ENCODE measurements at places on chromosomes 11 and 22.

GRCh38 chr11:129574431-129574830 lies 198.8 kb downstream of the BARX2 start:
- DNase-seq, result no peak

DNA sequence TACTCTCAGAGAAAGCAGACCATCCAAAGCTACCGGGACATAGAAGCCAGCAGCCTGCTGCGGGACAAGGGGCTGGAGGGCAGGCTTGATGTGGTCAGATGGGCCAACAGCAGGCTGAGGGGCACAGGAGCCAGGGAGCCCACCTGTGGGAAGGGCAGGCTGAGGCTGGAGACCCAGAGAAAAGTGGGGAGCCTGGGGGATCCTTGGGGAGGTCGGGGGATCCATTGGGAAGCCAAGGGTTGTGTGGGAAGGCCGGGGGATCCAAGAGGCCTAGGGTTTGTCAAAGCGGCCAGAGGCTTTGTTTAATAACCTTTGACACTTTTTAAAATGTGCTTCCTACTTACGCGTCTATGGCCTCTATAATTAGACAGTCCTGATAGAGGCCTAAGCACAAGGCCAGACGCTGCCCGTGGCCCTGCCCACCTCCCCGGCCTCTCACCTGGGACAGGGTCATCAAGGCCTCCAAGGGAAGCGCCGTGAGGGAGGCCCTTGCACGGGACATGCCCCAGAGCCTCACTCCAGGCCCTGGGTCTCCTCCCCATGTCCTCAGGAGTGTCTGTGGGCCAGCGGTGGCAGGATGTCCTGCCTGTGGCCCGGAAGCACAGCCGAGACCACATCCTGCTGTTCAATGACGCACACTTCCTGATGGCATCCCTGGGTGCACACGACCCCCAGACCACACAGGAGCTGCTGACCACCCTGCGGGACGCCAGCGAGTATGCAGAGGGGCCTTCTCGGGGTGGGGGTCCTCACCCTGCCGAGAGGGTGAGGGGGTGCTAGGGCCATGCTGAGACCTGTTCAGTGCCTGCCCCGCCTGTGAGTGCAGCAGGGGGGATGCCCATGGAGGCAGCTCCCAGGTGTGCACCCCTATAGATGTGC lies 8.6 kb upstream of the GTSE1 start:
- no peak for DNase-seq

GRCh38 chr11:88320149-88320559 lies 17.4 kb downstream of the CTSC start:
- DNase-seq, result no peak

- no peak for DNase-seq
Measured at GRCh38 chr11:96324912-96325311, 18.1 kb downstream of the MAML2 start.

- peak; percentile 93 for DNase-seq
Measured at GRCh38 chr22:18001040-18001893, 23.1 kb downstream of the MICAL3 start.

GRCh38 chr11:113160808-113161124 lies 153.6 kb upstream of the TTC12 start:
- no peak for DNase-seq

DNA sequence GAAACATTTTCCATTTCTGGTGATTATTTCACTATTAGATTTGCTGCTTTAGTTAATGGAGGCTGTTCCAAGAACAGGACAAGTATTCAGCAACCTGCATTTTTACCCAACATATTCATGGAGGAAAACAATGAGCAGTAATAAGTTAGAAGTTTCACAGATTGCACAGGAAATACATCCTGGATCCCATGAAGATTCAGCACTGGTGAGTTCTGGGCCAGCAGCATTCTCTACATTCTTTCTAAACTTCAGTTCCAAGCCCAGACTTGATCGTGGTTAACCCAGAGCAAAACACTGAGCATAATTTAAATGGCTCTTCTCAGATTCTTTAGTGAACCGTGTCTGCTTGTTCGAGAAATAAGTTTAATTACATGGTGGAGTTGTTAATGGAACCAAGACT lies 3.8 kb downstream of the FJX1 start:
- DNase-seq, result no peak

DNA sequence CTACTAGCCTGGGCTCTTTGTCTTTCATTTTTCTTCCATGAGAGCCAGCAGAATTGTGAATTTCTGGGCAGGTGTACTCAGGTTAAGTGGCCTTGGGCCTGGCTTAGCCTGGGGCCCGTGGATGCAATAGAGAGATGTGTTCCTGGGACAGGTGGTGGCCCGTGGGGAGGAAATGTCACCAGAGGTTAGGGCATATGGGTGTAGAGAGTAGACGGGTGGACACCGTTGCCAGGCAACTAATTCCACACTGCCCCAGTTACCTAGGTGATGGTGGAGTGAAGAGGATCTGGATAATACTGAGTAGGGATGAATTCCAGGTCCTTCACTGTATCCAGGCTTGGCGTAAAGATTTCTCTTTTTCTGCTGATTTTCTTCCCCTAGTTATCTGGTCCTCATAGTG lies 175.0 kb downstream of the INSC start:
- DNase-seq, result no peak

DNA sequence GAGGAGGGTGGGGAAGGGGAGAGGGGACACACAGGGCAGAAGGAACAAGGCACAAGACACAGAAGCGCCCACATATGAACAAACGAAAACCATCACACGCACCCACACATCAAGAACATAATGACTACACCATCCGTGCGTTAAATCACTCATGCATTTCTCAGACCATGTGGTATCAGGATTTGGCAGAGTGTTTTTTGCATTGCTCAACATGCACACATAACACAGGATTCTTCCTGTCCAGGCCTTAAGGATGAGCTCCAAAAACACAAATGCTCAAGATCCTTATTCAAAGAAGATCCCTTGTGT lies 309.5 kb downstream of the CADM1 start:
- no peak for DNase-seq

All from DND-41 (cell line).